Urinary bladder (tissue), 4 donors: ENCODE measurements at places on chromosomes 12 and 14.

- no peak for DNase-seq
Observed at GRCh38 chr14:36659010-36659821, 2.4 kb upstream of the PAX9 start.

- no peak for DNase-seq
Observed at GRCh38 chr12:52634266-52635056, 16.1 kb upstream of the KRT73 start.

DNA sequence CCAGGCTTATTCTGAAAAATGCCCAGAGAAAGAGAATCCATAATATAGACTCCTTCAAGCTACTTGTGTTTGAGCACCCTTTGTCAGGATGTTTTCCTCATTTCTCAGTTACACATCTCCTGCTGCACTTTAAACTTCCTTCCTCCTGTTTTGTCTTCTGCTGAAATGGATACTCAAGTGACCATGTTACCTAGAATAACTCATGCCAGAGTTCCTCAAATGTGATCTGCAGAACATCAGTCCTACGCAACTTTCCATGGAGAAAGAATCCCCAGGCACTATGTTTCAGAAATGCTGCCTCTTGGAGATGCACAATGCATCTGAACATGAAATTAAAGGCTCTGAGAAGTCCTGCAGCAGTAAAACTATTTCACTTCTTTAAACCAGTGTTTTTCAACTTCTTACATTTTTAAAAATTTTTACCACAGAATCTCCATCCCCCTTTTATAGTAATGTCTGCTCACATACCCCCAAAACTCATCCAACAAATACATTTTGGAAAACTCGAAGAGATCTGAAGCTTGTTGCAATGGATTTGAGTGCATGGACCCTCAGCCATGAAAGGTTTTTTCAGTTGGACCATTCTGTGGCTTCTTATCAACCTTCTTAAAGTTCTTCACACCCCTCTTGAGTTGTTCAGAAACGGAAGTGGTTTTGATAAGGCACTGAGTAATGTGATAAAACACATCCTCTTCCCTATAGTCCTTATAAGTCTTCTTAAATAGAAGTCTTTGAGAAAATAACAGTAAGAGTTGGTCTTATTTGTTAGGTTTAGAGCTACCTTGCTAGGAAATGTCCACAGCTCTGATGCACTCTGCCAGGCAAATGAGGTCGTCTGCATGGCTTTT, 84.5 kb upstream of the KCNA1 start:
- no peak for DNase-seq

- DNase-seq, result no peak
Observed at GRCh38 chr12:39235990-39236767, 206.7 kb downstream of the KIF21A start.

DNA sequence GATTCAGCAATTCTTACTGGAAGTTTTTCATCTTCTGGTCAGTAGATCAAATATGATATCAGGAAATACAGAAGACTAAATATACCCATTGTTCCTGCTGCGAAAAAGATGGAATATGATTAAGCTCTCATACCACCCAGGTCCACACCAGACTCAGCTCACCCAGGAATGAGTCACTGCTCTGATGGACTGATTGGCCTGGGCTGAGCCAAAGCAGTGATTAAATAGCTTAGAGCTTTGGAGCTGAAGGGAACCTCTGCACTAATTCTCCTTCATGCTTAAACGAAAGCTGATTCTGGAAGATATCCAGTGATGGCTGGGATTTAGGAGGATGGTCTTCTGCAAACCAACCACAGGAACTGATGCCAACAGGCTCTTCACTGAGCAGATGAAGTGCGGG, 62.0 kb upstream of the SYT1 start:
- DNase-seq, result no peak

DNA sequence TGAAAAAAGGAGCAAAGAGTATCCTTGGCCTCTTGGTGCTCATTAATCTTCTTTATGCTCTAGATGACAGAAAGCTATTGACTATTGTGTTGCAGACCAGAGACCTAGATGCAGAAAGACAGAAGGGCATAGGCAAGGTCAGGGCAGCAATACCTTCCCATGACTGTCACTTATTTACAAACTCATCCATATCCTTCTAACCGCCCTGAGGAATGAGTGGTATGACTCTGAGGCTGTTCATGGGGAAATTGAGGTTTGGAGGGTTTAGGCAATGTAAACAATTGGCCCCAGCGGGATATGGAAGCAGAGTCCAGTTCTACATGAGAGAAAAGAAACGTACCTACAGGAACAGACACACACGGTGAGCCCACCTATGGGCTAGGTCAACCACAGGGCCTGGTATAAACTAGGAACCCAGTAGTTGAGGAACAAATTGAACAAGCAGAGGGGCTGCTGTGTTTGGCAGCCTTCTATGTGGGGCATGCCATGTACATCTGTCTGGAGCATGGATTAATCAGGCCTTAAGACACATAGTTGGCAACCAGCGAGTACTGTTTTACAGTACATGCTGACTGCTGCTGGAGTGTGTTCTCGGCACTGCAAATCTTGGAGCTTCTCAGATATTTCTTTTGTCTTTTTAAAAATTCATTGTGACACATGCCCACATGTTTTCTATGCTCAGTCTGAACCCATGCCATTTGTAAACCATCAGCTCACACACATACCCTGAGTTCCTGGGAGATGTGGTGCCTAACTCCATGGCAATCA, 159.7 kb upstream of the NTF3 start:
- DNase-seq, result no peak

DNA sequence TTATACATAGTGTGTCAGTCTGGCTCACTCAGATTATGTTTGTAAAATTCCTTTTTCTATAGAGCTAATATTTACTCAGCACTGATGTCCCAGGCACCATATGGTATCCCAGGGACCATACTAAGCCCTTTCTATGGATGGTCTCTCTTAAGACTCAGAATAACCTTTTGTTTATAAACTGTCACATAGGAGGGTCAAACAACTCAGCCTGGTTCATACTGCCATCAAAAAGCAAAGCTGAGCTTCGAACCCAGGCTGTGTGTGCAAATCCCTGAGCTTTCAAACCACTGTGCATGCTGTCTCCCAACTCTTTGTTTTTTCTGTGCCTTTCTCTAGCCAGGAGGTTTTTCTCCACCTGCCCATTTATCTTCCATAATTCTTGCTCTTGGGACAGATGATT, 135.6 kb upstream of the ARHGAP5 start:
- DNase-seq, result no peak

DNA sequence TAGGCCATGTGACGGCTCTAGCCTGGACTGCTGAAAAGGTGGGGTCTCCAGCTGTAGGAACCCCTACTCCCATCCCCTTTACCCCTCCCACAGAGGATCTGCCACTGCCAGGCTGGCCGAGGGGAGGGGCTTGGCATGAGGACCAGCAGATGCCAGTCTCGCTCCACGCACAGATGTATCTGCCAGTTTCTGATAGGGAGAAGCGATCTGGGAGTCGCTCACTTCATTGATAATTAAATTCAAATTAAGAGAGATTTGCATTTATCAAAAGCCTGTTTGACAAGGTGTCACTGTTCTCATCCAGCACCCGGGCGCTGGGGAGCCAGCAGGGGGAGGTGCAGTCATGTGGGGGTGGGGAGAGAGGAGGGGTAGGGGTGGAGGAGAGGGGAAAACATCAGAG, 217.6 kb upstream of the MYL2 start:
- no peak for DNase-seq
